NCI-H226 (cell line): ENCODE measurements at places on chromosomes 5 and 9.

DNA sequence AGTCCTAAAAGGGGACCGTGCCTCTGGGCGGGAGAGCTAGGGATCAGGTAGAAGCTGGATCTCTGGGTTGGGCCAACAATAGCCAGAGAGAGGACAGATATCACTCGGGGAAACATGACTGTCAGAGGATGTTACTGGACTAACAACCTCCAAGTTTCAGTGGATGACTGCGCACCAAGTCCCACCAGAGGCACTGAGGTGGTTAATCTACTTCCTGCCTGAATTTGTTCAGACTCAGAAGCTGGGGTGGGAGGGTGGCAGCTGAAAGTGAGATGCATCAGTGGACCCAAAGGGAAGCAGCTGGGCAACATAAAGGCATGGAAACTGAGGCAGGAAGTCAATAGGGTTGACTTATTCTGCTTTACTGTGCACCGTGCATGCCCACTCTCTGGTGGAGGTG lies 130.1 kb upstream of the SLC44A1 start:
- DNase-seq = no peak

- no peak for DNase-seq
Observed at GRCh38 chr5:41416336-41416735, 94.1 kb downstream of the PLCXD3 start.

DNA sequence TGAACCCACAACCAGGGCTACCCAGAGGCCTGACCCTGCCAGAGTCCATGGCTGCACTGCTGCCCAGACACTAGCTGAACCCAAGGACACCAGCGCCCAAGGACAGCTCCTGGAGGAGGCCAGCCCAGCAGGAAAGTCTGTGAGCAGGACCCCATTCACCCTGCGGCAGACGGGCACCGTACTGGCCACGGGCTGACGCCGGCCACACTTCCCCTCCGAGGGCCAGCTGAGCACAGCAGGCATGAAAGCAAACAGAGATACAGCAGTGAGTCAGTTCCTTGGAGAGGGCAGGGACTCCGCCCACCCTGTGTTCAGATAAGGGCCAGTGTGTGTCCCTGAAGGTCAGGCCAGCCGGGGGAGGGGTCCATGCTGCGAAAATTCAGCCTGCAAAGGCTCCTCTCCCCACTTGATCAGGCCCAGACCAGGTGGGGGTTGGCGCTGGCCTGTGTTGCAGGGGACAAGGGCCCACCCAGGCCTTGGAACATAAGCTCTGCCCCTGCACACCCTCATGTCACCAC lies 3.2 kb downstream of the RNF208 start:
- DNase-seq = peak; percentile 70

- no peak for DNase-seq
Observed at GRCh38 chr5:163586531-163586956, 81.1 kb downstream of the MAT2B start.

DNA sequence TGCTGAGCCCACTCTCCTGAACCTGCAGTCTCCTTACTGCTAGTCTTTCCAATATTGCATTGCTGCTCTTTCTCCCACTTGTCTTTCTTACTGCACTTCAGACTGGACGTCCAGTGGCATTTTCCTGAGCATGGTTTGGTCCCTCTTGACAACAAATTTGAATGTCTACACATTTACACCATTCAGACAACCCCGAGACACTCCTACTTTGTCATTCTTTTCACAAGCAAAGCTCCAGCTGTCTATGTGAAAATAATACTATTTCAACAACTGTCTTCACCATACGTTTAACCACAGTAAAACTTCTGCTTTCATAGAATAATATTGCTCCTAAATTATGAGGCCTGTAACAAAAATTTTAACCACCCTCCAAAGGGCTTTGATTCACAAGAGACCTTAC lies 10.4 kb upstream of the APTX start:
- DNase-seq = no peak

DNA sequence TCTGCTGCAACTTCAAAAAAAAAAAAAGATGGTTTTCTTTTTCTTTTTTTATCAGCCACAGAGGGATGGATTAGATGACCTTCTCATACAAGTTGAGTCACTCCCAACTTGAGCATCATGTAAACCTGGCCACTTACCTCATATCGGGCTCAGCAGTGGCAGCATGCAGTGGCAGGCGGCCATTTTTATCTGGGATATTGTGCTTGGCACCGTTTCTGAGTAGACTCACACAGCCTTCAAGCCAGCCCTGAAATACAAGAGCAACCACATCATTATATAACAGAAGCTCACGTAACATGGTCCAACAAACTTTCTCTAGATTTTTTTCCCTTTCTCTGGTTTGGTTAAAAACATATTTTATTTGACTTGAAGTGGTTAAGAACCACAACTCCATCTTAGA lies 62.6 kb downstream of the ANKRD55 start:
- DNase-seq = no peak

DNA sequence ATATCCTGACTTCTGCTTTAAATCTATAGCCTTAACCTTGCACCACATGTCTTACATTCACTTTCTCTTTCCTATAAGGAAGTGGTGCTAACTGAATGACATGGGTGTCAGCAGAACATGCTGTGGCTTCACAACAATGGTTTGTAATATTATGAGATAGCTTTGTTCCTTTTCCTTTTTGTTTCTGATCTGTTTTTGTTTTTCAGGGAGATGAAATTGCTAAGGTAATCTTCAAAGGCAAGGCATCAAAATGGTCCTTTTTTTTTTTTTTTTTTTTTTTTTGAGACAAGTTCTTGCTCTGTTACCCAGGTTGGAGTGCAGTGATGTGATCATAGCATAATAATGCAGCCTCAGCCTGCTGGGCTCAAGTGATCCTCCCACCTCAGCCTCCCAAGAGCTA lies 53.6 kb upstream of the RANBP6 start:
- no peak for DNase-seq
